Amniotic stem cell (primary cell): ENCODE measurements at places on chromosomes 4 and X.

- DNase-seq: no peak
Measured at GRCh38 chr4:70277121-70277520, 34.7 kb downstream of the CSN3 start.

GRCh38 chr4:23889814-23890341 is at the start of gene PPARGC1A:
TSS of gene PPARGC1A (minus strand) at chr4:23890047. CDS start at chr4:23889957, 90 bp downstream.
- DNase-seq: no peak

GRCh38 chr4:20416800-20417199 is 165.1 kb downstream of the SLIT2 start:
- no peak for DNase-seq

DNA sequence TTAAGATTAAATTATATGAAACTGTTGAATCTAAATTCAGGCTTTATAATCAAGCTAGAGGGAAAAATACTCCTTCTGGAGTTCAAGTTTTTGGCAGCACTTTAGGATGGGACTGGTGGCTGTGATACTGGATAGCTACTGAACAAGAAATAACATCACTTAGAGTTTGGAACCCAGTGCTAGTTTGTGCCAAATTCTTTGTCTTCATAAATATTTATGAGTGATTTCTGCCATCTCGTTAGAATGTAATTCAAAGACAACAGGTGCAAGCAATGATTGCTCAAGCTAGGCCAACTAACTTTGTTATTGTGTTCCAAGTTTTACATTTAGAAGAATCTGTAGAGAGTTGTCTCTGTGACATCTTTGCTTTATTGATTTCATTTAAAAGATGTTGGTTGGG is 417.9 kb downstream of the FAT4 start:
- no peak for DNase-seq

DNA sequence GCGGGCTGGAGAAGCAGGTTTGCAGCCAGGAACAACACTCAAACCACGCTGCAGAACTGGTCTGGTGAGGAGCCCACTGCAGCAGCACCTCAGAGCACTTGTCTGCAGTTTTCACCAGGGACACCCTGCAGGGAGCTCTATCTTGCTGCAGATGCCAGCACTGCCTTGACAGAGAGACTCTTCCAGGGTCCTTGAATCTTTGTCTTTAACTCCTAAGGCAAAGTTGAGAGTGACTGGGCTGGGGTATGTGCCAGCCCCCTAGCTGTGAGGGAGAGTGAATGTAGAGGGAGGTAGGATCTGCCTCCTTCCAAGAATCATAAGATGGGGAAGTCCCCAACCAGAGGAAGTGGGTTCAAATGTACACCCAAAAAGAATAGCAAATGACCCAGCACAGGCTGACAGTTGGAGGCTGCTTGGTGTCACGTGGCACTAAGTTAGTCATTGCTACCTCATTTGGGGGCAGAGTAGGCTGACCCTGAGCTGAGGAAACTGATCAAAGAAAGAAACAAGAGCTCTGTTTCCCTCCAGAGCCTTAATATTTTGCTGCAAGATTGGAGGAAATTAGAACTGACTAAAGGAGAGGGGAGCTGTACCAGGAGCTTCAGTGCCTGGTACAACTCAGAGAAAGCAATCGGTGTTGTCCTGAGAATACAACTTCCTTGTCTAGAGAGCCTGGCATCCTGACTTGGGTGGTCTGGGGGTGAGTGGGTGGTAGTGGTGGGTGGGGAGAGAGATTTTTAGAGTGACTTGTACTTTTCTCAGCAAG is 28.2 kb upstream of the HUWE1 start:
- no peak for DNase-seq

DNA sequence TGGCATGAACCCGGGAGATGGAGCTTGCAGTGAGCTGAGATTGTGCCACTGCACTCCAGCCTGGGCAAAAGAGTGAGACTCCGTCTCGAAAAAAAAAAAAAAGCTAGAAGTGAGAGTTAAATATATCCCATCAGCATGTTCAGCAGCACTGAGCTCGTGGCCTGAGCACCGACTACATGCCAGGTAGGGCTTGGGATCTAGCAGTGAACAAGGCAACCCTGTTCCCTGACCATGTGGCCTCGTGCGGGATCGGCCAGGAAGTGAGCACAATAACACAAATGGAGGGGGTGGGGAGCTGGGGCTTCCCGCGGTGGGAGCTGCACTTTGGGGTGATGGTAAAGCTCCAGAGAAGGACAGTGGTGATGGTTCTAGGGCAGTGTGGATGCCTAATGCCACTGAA is 193.7 kb upstream of the PSAPL1 start:
- DNase-seq: no peak

GRCh38 chrX:115531818-115532403 is 29.1 kb upstream of the PLS3 start:
- DNase-seq: no peak

GRCh38 chr4:130124066-130124465 is 1028.1 kb downstream of the C4orf33 start:
- no peak for DNase-seq

DNA sequence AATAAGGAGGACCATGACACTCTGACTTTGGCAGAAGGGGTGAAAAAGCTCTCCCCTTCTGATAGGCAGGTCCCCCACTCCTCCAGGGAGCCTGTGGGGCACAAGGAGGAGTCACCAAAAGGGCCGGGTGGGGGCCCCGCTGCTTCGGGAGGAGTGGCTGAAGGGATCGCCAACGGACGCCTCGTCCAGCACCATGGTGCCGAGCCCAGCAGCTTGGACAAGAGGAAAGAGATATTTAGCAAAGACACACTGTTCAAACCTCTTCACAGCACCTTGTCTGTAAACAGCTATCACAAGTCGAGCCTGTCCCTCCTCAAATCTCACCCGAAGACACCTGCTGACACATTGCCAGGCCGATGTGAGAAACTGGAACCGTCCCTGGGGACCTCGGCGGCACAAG is 105.6 kb downstream of the STOX2 start:
- no peak for DNase-seq

DNA sequence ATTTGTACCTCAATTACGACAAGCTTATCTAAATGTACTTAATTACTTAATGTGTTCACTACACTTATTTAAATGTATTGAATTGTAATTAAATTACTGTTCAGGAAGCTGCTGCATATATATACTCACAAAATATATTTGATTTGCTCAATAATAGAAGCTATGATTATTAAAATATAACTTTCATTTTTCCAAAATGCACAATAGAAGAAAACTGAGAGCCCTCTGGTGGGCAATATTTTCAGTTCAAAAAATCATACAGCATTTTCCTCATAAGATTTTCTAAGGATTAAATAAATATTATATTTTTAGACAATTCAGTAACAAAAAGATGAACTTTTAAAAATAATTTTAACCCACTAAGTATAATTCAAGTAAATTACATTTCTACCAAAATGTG is 217.3 kb downstream of the DKK2 start:
- no peak for DNase-seq

- peak; percentile 85 for DNase-seq
Measured at GRCh38 chrX:3518870-3519269, 172.4 kb upstream of the MXRA5 start.

DNA sequence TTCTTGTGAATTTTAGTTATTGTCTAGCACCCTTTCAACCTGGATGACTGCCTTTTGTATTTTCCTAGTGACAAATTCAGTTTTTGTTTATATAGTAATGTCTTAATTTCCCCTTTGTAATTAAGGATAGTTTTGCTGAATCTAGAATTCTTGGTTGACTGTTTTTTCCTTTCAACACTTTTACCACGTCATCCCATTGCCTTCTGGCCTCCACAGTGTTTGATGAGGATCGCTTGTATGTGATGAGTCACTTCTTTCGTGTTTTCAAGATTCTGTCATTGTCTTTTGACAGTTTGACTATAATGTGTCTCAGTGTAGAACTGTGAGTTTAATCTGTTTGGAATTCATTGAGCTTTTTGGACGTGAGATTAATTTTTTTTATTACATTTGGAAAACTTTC is 30.1 kb downstream of the KDM6A start:
- DNase-seq: no peak

DNA sequence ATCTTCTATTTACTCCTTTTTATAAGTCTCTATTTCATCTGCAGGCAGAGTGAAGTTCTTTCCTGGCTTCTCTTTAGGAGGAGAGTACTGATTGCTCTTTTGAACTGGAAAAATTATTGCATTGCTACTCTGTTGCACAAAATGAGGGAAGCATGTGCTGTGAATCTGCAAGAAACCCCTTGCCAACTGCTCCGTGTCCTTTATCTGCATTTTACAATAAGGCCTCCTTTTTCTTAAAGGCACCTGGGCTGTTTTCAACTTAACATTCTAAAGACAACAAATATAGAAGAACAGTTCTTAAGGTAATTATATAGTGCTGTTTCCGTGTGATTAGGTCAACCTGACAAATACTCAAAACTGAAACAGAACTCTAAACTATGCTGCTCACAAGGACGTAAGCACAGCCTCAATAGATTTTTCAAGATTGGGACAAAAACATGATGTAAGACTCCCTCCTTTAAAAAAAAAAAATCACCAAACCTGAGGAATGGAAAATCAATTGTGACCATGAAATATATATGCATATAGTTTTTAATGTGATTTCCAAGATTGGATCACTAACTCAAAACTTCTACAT is 716.6 kb upstream of the INTU start:
- no peak for DNase-seq

- no peak for DNase-seq
Measured at GRCh38 chr4:41134581-41134980, 79.8 kb downstream of the APBB2 start.

DNA sequence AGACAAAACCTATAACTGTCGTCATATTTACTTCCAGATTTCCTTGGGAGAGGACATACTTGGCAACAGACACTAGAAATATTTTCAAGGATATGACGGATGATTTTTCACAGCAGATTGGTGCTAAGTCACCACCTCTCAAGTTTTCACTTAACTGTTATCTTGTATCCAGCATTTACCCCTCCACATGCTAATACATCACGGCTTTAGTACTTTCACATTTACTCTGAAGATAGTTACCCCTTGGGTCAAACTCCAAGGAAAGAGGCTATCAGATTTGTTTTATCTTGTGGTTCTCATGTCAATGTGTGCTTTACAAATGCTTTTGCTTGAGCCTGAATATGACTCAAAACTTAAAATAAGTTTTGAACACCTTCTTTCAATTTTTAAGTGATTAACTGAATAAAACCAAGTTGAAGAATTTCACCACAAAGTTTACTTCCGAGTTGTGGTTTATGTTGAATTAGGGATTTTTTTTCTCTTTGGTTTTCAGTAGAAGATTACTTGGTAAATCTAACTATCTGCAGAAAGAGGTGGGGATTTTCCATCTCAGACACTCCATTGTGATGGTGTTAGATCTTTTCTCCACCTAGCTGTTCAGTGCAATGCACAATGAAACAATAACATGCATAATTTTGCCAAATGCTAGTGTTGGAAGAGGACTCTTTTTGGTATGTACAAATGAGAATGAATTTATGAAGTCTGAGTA is 75.4 kb upstream of the FAT1 start:
- no peak for DNase-seq

DNA sequence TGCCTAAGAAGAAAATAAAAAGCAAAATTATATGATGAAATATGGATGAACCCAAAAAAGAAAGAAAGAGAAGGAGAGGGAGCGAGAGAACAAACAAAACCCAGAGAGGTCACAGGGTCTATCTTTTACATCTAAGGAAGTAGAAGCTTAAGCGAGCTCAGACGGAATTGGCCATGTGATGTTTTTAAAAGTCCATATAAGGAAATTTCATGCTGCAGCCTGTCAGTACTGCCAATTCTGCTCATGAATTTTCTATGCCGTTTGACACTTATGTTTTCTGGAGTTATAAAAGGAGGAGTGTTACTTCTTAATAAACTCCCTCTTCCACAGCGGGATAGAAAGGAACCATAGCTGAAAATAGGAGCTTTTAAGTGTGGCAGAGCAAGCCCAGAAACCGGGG is 32.9 kb upstream of the DCX start:
- DNase-seq: no peak

DNA sequence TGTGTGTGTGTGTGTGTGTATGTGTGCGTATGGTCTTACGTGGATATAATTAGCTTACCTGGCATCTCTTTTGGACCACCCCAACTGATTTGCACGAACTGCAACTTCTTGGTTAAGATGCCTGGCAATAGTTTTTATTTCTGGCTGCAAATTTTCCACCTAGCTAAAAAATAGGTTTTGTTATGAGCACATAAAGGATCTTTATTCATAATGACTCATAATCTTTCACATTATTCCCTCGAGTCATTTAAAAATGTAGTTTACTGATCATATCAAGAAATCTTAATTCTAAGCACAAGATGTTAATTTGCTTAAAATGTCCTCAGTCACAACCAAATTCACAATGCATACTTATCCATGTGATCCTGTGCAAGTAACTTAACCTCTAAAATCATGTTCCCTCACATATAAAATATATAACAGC is 1.5 kb downstream of the COX18 start:
- no peak for DNase-seq

- DNase-seq: no peak
Measured at GRCh38 chr4:98765771-98766170, 107.4 kb upstream of the TSPAN5 start.

GRCh38 chrX:68807818-68808217 is 21.0 kb upstream of the EFNB1 start:
- DNase-seq: peak; percentile 15

DNA sequence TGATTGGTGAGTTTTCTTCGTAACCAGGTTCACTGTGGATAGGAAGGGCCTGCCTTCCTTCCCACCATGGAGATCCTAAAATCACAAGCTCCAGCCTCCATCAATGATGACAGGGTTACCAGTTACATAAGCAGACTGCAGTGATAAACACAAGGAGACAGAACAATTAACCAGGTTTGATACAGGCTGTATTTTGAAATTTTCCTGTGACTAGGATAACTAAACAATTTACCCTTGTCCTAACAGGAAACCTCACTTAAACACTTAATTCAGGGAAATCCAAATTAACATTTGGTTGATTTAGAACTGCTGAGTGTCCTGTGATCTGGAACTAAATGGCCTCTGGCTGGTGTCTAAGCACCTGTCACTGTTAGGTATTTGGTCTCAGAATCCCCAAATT is 3.1 kb upstream of the SLC9B2 start:
- no peak for DNase-seq

GRCh38 chr4:148793221-148793620 is 351.0 kb upstream of the NR3C2 start:
- no peak for DNase-seq

DNA sequence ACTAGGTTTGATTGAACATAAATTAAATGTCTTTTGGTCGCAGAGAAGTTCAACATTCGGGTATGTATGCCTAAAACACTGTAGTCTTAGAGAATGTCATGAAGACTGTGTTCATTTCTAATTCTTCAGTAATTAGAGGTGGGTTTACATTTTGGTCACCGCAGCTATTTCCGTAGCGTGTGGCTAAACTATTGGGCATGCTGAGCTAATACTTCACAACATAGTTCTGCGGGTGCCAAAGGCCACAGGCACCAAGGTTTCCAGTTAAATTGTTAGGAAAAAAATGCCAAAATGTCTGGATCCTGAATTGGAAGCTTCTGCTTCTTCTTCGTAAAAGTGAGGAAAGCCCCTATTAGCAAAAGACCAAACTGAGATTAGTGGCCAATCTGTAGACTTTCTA is 25.1 kb downstream of the SMIM31 start:
- DNase-seq: no peak
